Fibroblast of lung (primary cell): ENCODE measurements at places on chromosomes 1 and 21. TPM values are rescaled to one million over a fixed set of nuclear protein-coding genes. Genes with fewer than 3 reads are reported as not detected.

DNA sequence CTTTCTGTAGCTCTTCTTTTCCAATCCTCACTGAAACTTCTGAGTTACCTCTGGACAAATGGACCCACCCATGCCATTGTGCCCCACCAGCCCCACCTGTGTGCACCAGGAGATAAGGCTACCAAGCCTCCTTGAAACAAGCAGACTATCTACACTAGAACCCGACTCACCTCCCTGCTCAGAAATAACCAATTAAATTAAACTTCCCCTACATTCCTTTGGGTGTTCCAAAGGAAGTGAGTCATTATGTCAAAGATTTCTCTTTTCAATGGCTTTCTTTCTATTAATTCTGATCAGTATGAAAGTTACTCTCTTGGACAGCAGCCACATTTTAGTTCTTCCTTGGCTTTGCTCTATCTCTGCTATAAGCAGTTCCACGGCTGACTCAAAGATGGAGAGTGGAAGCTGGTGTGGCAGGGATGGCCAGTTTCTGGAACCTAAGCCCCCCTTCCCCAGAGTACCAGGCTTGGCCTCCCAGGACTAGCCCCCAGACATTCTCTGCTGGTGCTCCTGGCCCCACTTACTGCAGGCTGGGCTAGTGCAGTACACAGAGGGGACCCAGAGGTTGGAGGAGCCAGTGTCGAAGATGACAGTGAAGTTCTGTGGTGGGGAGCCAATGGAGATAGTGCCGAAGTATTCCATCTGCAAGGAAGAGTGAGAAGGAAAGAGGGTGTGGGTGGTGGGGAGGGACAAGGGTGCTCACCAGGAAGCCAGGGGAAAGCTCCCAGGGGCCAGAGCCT lies 1.9 kb downstream of the CTSE start:
- no peak overlapping the region for H3K27ac ChIP-seq
- H3K4me3 ChIP-seq = no peak overlapping the region
- no peak for DNase-seq

- no peaks in the 10 kb centered on the region for H3K27me3 ChIP-seq
- peak; percentile 21 for DNase-seq
- no peaks in the 10 kb centered on the region for H3K36me3 ChIP-seq
- H3K4me1 ChIP-seq = peaks cover 18% of the 10 kb centered on the region
- H3K4me3 ChIP-seq = peak overlapping the region; percentile 70
Observed at GRCh38 chr1:15618655-15619525, 1.6 kb downstream of the DDI2 start.

GRCh38 chr1:231515748-231516147 lies 12.7 kb upstream of the TSNAX start:
- H3K4me1 ChIP-seq = no peaks in the 10 kb centered on the region
- H3K27ac ChIP-seq = no peak overlapping the region
- H3K27me3 ChIP-seq = no peaks in the 10 kb centered on the region
- H3K36me3 ChIP-seq = no peaks in the 10 kb centered on the region

The C1QTNF12 gene
- polyA plus RNA-seq = 0.27 and 0.60 TPM in 2 replicates

DNA sequence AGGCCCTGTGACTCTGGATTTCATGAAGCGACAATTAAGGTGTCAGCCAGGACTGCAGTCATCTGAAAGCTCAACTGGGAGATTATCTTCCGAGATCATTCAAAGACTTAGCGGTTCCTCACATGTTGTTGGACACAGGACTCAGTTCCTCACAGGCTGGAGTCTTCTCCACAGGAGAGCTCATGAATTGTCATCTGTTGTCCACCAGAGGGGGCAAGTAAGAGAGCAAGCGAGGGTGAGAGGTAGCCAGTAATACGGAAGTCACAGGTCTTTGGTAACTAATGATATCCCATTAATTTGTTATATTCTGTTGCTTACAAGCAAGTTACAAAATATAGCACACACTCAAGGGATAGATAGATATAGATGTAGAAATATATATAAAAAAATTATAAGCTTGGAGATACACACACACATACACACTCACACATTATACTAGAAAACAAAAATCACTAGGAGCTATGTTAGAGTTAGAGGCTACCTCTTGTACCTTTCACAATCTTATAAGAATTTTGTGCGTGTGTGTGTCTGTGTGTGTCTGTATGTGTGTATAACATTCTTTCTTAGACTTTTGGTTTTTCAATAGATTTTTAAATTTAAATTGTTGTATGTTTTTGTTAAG lies 1695.3 kb downstream of the BRINP3 start:
- H3K36me3 ChIP-seq = no peaks in the 10 kb centered on the region
- peak; percentile 56 for DNase-seq
- H3K27ac ChIP-seq = no peak overlapping the region

DNA sequence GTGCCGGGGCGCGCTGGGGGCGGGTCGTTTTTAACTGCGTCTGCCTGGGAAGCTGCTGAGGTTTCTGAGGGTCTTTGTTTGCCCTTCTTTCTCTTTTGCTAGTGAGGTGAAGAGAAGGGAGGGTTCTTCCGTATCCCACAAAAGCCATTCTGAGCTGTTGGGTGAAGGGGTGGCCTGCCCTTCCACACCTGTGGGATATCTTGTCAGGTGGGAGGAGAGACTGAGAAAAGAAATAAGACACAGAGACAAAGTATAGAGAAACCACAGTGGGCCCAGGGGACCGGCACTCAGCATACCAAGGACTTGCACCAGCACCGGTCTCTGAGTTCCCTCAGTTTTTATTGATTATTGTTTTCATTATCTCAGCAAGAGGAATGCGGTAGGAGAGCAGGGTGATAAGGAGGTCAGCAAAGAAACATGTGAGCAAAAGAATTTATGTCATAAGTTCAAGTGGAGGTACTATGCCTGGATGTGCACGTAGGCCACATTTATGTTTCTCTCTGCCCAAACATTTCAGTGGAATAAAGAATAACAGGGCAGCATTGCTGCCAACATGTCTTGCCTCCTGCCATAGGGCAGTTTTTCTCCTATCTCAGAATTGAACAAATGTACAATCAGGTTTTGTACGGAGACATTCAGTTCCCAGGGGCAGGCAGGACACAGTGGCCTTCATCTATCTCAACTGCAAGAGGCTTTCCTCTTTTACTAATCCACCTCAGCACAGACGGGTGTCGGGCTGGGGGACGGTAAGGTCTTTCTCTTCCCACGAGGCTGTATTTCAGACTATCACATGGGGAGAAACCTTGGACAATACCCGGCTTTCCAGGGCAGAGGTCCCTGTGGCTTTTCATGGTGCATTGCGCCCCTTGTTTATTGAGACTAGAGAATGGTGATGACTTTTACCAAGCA lies 972 bp downstream of the PGBD2 start:
- peak overlapping the region; percentile 91 for H3K27ac ChIP-seq
- no peaks in the 10 kb centered on the region for H3K27me3 ChIP-seq
- no peaks in the 10 kb centered on the region for H3K4me1 ChIP-seq
- peak overlapping the region; percentile 83 for H3K4me3 ChIP-seq
- H3K36me3 ChIP-seq = no peaks in the 10 kb centered on the region

The CLCA1 gene
- 0.01 TPM in 1 of 2 replicates, not detected in the other for polyA plus RNA-seq

DNA sequence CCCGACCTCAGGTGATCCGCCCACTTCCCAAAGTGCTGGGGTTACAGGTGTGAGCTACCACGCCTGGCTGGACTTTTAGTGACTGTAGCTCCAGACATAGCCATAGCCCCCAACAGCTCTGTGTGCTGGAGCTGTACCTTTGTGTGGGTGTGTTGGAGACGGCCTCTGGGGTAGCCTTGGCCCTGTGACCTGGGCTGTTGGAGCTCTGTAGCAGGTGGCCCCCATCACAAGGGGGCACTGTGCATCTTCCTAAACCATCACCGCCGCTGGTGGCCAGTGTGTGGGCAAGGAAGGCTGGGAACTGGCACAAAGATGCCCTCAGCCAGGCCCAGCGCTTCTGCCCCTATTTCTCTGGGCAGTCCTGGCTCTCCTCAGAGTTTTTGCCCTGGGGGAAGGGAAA lies 38.4 kb upstream of the FOXO6 start:
- no peaks in the 10 kb centered on the region for H3K27me3 ChIP-seq
- no peaks in the 10 kb centered on the region for H3K4me1 ChIP-seq
- H3K27ac ChIP-seq = no peak overlapping the region
- H3K4me3 ChIP-seq = no peak overlapping the region

- H3K36me3 ChIP-seq = peaks cover 9% of the 10 kb centered on the region
- no peaks in the 10 kb centered on the region for H3K27me3 ChIP-seq
- no peak for DNase-seq
- H3K4me1 ChIP-seq = no peaks in the 10 kb centered on the region
- no peak overlapping the region for H3K27ac ChIP-seq
- peak overlapping the region; percentile 93 for H3K4me3 ChIP-seq
Observed at GRCh38 chr1:247104965-247105364, 809 bp upstream of the ZNF669 start.

GRCh38 chr1:32703479-32704291 lies 1.1 kb upstream of the SYNC start:
- no peaks in the 10 kb centered on the region for H3K36me3 ChIP-seq
- H3K4me1 ChIP-seq = peaks cover 20% of the 10 kb centered on the region
- H3K27ac ChIP-seq = peak overlapping the region; percentile 92
- peak overlapping the region; percentile 68 for H3K4me3 ChIP-seq
- no peaks in the 10 kb centered on the region for H3K27me3 ChIP-seq

The CD160 gene
- polyA plus RNA-seq = 0.05 TPM in 1 of 2 replicates, not detected in the other

The GNL2 gene
- polyA plus RNA-seq = 50.0 and 58.7 TPM in 2 replicates

DNA sequence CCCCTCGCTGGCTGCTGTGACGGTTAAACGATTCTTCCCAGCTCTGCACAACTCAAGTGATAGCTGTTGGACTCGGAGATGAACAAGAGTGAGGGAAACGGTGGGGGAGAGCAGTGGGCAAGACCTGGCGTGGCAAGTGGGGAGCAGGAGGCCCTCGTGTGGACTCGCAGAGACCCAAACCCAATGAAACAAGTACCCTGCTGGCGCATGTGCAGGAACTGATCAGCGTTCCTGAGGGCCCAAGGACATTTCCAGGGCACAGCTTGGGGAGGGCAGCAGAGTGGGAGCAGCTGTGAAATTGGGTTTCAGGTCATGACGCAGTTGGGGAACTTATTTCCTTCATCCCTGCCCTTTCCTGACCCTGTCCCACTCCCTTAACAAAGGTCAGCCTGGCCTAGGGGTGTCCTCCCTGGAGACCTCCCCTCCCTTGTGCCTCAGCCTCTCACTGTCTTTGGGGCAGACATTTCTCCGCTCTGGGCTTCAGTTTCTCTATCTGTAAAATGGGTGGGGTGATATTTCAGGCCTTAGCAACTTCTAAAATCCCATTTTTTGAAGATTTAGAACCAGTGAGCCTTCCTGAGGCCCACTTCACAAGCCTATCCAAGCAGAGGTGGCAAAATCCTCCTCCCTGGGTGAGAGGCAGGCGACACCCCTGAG lies 27.9 kb upstream of the ECE1 start:
- no peak for DNase-seq
- peak overlapping the region; percentile 83 for H3K27ac ChIP-seq
- no peaks in the 10 kb centered on the region for H3K27me3 ChIP-seq
- H3K36me3 ChIP-seq = peaks cover 3% of the 10 kb centered on the region
- no peak overlapping the region for H3K4me3 ChIP-seq
- H3K4me1 ChIP-seq = peaks cover 69% of the 10 kb centered on the region

GRCh38 chr1:56382929-56383328 lies 196.4 kb downstream of the PLPP3 start:
- H3K4me3 ChIP-seq = no peak overlapping the region
- DNase-seq = no peak
- no peaks in the 10 kb centered on the region for H3K36me3 ChIP-seq
- H3K27me3 ChIP-seq = no peaks in the 10 kb centered on the region

DNA sequence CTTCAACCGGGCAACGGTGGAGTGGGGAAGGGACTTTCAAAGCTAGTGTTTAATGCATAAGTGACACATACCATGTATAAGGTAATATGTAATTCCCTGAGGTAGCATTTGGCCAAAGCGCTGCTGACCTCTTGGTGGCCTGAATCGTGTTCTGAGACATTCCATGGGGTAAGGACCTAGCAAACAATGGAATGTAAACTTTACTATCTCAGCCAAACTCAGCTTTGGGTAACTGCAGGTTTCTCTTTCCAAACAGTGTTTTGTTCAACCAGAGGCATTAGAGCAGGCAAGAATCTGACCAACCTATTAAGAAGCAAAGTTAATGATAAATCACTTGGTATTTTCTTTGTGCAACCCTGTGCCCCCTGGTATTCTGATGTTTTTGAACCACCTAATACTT lies 22.0 kb downstream of the TGFB2 start:
- no peaks in the 10 kb centered on the region for H3K27me3 ChIP-seq
- H3K27ac ChIP-seq = no peak overlapping the region
- peaks cover 31% of the 10 kb centered on the region for H3K4me1 ChIP-seq
- H3K4me3 ChIP-seq = no peak overlapping the region
- peak; percentile 55 for DNase-seq

- peak overlapping the region; percentile 94 for H3K27ac ChIP-seq
- no peaks in the 10 kb centered on the region for H3K36me3 ChIP-seq
- H3K27me3 ChIP-seq = no peaks in the 10 kb centered on the region
- H3K4me3 ChIP-seq = peak overlapping the region; percentile 90
- H3K4me1 ChIP-seq = peaks cover 2% of the 10 kb centered on the region
Observed at GRCh38 chr1:11273595-11274234, 717 bp downstream of the UBIAD1 start.

- H3K4me3 ChIP-seq = no peak overlapping the region
- H3K27ac ChIP-seq = no peak overlapping the region
- H3K36me3 ChIP-seq = no peaks in the 10 kb centered on the region
- peaks cover 10% of the 10 kb centered on the region for H3K27me3 ChIP-seq
- DNase-seq = no peak
- no peaks in the 10 kb centered on the region for H3K4me1 ChIP-seq
Observed at GRCh38 chr1:154859151-154859785, 10.8 kb downstream of the KCNN3 start.

- no peaks in the 10 kb centered on the region for H3K27me3 ChIP-seq
- no peak overlapping the region for H3K27ac ChIP-seq
- H3K4me1 ChIP-seq = no peaks in the 10 kb centered on the region
- H3K36me3 ChIP-seq = no peaks in the 10 kb centered on the region
- H3K4me3 ChIP-seq = no peak overlapping the region
Observed at GRCh38 chr1:4684864-4685522, 30.6 kb downstream of the AJAP1 start.

- no peaks in the 10 kb centered on the region for H3K27me3 ChIP-seq
- peaks cover 13% of the 10 kb centered on the region for H3K4me1 ChIP-seq
- DNase-seq = peak; percentile 74
- peak overlapping the region; percentile 60 for H3K27ac ChIP-seq
- H3K36me3 ChIP-seq = no peaks in the 10 kb centered on the region
Observed at GRCh38 chr1:243287123-243287460, 31.3 kb downstream of the SDCCAG8 start.

The CSF3R gene
- not detected in 2 replicates for polyA plus RNA-seq

- H3K27ac ChIP-seq = no peak overlapping the region
- no peaks in the 10 kb centered on the region for H3K36me3 ChIP-seq
- H3K4me1 ChIP-seq = peaks cover 20% of the 10 kb centered on the region
- H3K27me3 ChIP-seq = no peaks in the 10 kb centered on the region
- no peak overlapping the region for H3K4me3 ChIP-seq
- DNase-seq = no peak
Observed at GRCh38 chr1:15188130-15188524, 34.6 kb downstream of the TMEM51 start.

- DNase-seq = no peak
- H3K27me3 ChIP-seq = peaks cover 2% of the 10 kb centered on the region
- no peaks in the 10 kb centered on the region for H3K36me3 ChIP-seq
- H3K27ac ChIP-seq = no peak overlapping the region
- no peaks in the 10 kb centered on the region for H3K4me1 ChIP-seq
Observed at GRCh38 chr1:161285521-161285920, 24.2 kb downstream of the MPZ start.

The EDARADD gene
- polyA plus RNA-seq = 0.05 TPM in 1 of 2 replicates, not detected in the other

The NUDT4B gene
- polyA plus RNA-seq = 17.5 and 22.3 TPM in 2 replicates

GRCh38 chr1:109089242-109090015 lies 1.1 kb upstream of the TMEM167B start:
- peaks cover 9% of the 10 kb centered on the region for H3K4me1 ChIP-seq
- H3K27ac ChIP-seq = no peak overlapping the region
- no peaks in the 10 kb centered on the region for H3K27me3 ChIP-seq
- H3K36me3 ChIP-seq = no peaks in the 10 kb centered on the region
- DNase-seq = peak; percentile 78
- peak overlapping the region; percentile 95 for H3K4me3 ChIP-seq

GRCh38 chr1:213369465-213369864 lies 318.4 kb downstream of the RPS6KC1 start:
- no peaks in the 10 kb centered on the region for H3K4me1 ChIP-seq
- H3K27ac ChIP-seq = no peak overlapping the region
- H3K36me3 ChIP-seq = no peaks in the 10 kb centered on the region
- DNase-seq = no peak
